ENCODE measurements at places on chromosomes 5 and 9. TPM values are rescaled to one million over a fixed set of nuclear protein-coding genes. Genes with fewer than 3 reads are reported as not detected.

AP3B1 gene
- polyA plus RNA-seq = 65.1 TPM

ZNG1F gene
- polyA plus RNA-seq = 14.7 TPM

SLC6A18 gene
- not detected for polyA plus RNA-seq

FBN2 gene
- 40.5 TPM for polyA plus RNA-seq

KIF24 gene
- polyA plus RNA-seq = 1.5 TPM

DNA sequence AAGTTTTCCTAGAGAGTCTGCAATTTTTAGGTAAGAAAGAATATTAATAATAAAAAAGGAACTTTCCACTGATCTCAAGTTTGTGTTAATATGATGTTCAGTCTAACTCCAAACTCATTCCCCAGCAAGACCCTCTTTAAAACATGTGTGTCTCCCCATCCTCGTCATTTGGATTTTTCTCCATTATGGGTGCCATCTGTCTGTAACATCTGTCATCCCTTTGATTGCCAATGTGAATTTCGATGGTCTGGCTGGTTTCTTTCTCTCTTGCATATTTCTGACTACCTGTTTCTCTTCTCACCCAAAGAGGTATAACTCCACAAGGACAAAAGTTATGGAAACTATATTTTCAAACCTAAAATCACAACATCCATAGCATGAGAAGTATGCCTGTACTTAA is 4.4 kb downstream of the TAS2R1 start:
- no peak for DNase-seq

DNA sequence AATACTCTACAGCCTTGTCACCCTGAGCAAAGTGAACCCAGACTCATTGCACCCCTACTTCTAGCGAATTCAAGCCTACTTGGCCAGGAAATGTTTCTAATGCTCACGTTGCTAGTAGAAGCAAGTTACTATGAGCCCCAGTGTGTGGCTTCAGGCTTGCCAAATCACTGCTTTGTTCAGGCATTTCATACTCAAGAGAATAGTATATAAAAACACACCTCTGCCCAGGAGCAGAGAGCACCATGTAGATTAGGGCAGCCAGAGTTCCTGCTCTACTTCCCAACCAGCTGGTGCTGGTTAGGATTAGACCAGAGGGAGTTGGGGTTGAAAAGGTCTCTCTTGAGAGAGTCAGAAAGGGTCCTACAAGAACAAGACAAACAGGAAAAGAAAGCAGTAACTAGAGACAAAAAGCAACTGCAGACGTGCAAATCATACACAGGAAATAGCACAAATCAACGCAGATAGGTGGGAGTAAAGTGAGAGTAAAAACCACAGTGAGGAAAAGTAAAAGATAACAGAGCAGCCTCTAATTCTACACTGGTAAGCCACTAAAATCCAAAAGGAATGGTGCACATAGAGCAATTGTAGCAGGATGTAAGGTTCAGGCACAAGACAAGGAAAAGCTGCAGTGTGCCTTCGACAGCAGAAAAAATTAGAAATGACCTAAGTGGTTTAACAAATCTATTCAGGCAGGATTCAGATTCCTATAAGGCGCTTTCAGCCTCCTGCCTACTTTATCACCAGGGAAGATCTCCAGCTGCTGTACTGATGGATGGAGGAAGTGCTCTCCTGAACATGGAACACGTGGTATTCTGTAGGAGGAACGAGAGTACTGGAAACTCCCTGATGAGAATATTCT is 49.6 kb upstream of the KIF2A start:
- no peak for DNase-seq

- DNase-seq = no peak
Observed at GRCh38 chr5:119476341-119476740, 24.0 kb downstream of the HSD17B4 start.

DNA sequence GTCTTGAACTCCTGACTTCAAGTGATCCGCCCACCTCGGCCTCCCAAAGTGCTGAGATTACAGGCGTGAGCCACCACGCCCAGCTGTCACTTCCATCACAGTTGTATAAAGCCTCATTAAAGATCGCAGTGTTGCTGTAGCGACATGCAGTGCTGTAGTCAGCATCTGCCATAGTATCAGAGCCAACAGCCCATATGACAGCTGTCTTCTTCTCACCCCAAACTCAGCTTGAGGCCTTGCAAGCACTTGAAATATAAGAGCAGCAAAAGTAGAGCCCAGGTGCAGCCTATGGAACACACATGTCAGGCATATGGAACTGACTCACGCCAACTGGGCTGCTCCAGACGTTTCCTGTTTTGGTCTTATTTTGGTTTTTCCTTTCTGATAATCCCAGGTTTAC is 167.8 kb downstream of the TRIO start:
- no peak for DNase-seq

DNA sequence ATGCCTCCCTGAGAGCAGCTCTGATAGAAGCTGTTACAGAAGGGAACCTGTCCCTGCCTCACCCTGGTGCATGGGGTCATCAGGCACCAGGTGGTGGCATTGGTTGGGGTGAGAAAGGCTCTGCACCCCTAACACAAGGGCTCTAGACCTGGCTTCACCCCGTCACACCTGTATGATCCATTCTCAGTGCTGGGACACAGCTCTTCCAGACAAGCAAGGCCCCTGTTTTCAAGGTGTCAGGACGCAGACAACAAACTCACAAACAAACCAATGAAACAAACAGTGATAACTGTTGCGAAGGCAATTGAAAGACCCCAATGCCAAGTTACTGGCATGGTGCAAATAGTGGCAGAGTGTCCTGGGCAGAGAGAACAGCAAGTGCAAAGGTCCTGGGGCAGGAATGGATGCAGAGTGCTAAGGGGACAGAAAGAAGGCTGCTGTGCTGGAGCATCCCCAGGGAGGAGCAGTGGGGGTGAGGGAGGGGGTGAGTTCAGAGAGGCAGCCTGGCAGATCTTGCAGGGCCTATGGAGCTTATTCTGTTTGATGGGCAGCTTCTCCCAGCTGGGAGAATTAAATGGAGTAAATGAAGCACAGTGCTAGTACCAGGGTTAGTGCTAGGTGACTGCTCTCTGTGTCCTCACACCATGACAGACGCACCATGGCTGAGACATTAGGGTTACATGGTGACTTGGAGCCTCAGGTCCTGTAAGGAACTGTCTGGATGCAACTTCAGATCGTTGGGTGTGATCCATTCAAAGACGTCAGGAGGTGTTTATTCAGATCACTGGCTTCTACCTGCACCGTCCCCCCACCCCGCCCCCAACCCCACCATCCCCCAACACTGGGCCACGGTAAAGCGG is 67.9 kb upstream of the UNC5A start:
- DNase-seq = no peak

- no peak for DNase-seq
Observed at GRCh38 chr5:31824869-31825517, 186.1 kb downstream of the PDZD2 start.

DNA sequence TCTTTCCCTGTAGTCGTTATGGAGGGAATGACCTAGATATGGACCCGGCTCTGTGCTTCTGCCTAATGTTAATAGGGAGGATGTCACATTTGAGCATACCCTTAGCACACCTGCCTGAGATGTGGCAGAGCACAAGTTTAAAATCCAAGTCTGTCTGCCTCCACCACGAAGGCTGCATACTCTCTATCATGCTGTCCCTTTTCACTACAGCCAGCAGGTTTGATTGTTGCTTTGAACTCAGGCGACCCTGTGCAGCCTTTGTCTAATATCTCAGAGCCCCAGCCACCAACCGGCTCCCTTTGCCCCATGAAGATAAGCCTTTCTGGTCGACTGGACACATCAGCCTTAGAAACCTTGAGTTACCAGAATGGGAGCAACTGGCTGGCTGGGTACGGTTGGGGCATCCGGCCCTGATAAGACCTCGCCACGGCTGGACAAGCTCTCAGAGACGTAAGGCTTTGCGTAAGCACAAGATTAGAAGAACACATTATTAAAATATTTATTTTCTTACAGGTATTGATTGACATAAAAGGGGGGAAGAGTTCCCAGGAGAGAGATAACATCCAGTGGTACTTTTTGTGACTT is 222.0 kb upstream of the TRIM32 start:
- no peak for DNase-seq

GRCh38 chr5:25990771-25991170 is 1047.6 kb downstream of the CDH9 start:
- no peak for DNase-seq

GRCh38 chr5:67809589-67809988 is 406.0 kb upstream of the PIK3R1 start:
- no peak for DNase-seq

DNA sequence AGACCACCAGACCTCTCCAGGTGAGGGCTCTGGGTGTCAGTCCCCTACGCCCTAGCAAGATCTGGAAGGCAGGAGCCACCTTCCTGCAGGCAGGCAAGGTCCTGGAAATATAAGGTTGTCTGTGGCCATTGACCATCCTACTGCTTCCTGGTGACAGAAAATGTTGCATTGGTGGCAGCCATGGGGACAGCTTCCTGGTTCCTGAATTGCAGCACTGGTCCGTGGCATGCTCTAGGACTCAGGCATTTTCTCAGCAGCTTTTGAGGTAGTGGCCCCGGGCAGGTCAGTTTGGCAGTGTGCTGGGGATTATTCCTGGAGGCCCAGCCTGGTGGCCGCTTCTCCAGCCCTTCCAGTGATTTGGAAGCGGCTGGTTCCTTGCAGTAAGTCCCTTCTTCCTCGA is 36.6 kb upstream of the KCNMB1 start:
- no peak for DNase-seq

DNA sequence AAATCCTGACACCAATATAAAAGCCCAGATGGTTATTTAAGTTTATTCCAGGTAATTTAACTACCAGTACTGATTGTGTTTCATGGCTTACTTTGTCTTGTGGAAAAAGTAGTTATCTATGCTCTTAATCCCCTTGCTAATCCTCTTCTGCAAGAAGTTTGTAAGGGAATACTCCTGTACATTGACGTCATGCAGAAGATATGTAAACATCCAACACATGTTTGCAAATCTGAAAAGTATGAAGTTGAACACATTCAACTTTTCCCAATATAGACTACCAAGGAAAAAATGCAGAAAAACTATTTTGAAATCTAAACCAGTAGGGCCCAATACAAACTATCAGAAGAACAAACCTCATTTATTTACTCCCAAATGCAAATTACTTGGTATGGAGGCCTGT is 56.3 kb upstream of the ELL2 start:
- DNase-seq = no peak

GRCh38 chr5:150129813-150130492 is 25.7 kb downstream of the PDGFRB start:
- no peak for DNase-seq

DNA sequence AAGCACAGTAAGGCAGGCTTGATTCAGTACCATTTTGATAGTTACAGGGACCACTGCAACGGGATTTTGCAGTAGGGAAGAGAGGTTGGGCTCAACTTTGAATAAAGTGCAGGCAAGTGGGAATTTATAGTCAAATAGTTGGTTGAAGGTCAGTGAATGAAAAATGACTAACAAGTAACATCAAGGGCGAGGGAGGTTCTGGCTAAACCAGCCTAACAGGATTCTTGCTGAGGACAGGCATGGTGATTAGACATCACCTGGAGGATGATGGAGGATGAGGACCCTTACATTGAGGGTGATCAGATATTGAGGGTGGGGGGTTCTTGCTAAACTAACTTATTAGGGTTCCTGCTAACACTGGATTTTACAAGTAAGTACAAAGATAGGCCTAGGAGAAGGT is 66.1 kb upstream of the SMC5 start:
- no peak for DNase-seq

GRCh38 chr5:145752534-145752933 is 82.6 kb downstream of the PRELID2 start:
- no peak for DNase-seq

Data from keratinocyte (primary cell).